Pancreas (tissue), 10 donors: ENCODE measurements at places on chromosomes 5 and 9. TPM values are rescaled to one million over a fixed set of nuclear protein-coding genes. Genes with fewer than 3 reads are reported as not detected.

DRD1 gene
- 0.04 TPM for polyA plus RNA-seq

- H3K36me3 ChIP-seq: no peaks in the 10 kb centered on the region
- no peak for DNase-seq
- H3K27ac ChIP-seq: no peak overlapping the region
- H3K4me3 ChIP-seq: no peak overlapping the region
Measured at GRCh38 chr5:66529704-66530103, 66.5 kb upstream of the MAST4 start.

DNA sequence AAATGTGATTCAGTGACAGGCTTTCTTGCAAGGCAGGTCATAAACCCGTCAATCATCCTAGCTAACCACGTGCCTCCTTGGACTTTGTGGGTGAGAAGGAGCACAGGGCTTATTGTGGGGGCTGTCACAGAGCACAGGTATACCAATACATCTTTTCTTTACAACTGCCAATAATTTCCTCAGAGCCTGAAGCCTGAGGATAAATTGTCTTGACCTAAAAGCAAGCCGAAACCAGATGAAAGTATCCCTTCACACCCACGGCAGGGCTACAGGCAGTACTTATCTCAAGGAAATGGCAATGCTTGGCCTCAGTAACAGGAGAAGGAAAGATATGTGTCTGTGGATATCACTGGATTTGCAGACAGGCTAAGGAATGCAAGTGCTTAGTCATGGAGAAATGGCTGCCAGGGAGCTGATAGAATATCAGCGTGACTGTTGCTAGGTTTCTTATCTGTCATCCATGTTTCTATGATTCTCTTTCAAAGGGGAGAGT lies 90.3 kb upstream of the ZNF366 start:
- peaks cover 11% of the 10 kb centered on the region for H3K4me1 ChIP-seq
- no peak overlapping the region for H3K4me3 ChIP-seq
- no peak for DNase-seq
- H3K27me3 ChIP-seq: no peaks in the 10 kb centered on the region
- H3K36me3 ChIP-seq: no peaks in the 10 kb centered on the region

MCCC2 gene
- 19.9 TPM for polyA plus RNA-seq

- peaks cover 7% of the 10 kb centered on the region for H3K4me1 ChIP-seq
- H3K27ac ChIP-seq: no peak overlapping the region
Measured at GRCh38 chr5:52791366-52791765, 3.6 kb downstream of the ITGA1 start.

- DNase-seq: no peak
- H3K27me3 ChIP-seq: no peaks in the 10 kb centered on the region
- H3K27ac ChIP-seq: no peak overlapping the region
- H3K4me3 ChIP-seq: no peak overlapping the region
- no peaks in the 10 kb centered on the region for H3K36me3 ChIP-seq
- no peaks in the 10 kb centered on the region for H3K4me1 ChIP-seq
Measured at GRCh38 chr9:75170898-75171360, 82.6 kb downstream of the OSTF1 start.

DNA sequence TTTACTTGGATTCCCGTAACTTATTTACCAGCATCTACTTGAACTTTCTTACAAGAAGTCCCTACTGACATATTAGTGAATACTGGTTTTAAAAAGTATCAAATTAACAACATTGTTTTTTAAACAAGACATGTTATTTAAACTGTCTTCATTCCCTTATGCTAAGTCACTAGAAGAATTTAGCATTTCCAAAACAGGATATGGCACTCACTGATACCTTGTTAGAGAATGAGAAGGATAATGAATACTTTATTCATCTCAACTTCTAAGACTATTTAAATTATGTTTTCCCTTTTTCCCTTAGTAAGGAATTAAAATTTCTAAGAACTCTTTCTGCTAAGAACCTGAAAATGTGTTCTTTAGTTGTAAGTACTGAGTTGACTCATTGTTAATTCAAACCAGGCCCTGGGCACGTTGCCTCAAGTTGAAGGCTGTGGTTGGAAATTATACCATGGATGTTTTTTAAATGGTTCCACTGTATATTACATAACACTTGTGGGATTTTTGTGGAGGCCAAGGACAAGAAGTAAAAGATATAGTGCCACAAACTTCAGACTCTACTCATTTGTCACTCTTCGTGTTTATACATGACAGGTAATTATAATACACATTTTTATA lies 219.0 kb upstream of the EDIL3 start:
- no peak overlapping the region for H3K4me3 ChIP-seq
- H3K27ac ChIP-seq: no peak overlapping the region
- DNase-seq: no peak
- H3K27me3 ChIP-seq: no peaks in the 10 kb centered on the region

C9orf50 gene
- not detected for polyA plus RNA-seq

GRCh38 chr9:34500623-34501267 lies 22.0 kb downstream of the ENHO start:
- no peak overlapping the region for H3K27ac ChIP-seq
- H3K27me3 ChIP-seq: no peaks in the 10 kb centered on the region
- H3K4me1 ChIP-seq: no peaks in the 10 kb centered on the region

YTHDC2 gene
- polyA plus RNA-seq: 5.7 TPM

- no peaks in the 10 kb centered on the region for H3K36me3 ChIP-seq
- no peak for DNase-seq
- no peak overlapping the region for H3K4me3 ChIP-seq
- H3K27ac ChIP-seq: no peak overlapping the region
- H3K4me1 ChIP-seq: no peaks in the 10 kb centered on the region
Measured at GRCh38 chr5:123659011-123659410, 147.0 kb downstream of the CSNK1G3 start.

- H3K4me3 ChIP-seq: no peak overlapping the region
- no peak for DNase-seq
- no peaks in the 10 kb centered on the region for H3K4me1 ChIP-seq
- H3K27ac ChIP-seq: no peak overlapping the region
- no peaks in the 10 kb centered on the region for H3K27me3 ChIP-seq
Measured at GRCh38 chr9:93154293-93154903, 20.3 kb upstream of the NINJ1 start.

GRCh38 chr5:62623271-62623670 lies 44.7 kb downstream of the LRRC70 start:
- no peak for DNase-seq
- no peak overlapping the region for H3K4me3 ChIP-seq
- H3K4me1 ChIP-seq: no peaks in the 10 kb centered on the region
- H3K36me3 ChIP-seq: peaks cover 5% of the 10 kb centered on the region

DNA sequence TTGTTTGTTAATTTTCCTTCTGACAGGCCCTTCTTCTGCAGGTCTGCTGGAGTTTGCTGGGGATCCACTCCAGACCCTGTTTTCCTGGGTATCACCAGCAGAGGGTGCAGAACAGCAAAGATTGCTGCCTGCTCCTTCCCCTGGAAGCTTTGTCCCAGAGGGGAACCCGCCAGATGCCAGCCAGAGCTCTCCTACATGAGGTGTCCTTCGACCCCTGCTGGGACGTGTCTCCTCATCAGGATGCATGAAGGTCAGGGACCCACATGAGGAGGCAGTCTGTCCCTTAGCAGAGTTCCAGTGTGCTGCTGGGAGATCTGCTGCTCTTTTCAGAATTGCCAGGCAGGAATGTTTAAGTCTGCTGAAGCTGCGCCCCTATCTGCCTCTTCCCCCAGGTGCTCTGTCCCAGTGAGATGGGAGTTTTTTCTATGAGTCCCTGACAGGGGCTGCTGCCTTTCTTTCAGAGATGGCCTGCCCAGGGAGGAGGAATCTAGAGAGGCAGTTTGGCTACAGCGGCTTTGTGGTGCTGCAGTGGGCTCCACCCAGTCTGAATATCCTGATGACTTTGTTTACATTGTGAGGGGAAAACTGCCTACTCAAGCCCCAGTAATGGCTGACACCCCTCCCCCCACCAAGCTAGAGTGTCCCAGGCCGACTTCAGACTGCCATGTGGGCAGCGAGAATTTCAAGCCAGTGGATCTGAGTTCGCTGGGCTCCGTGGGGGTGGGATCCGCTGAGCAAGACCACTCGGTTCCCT lies 772.0 kb upstream of the FAM174A start:
- no peaks in the 10 kb centered on the region for H3K4me1 ChIP-seq
- DNase-seq: no peak
- H3K27me3 ChIP-seq: no peaks in the 10 kb centered on the region
- no peak overlapping the region for H3K4me3 ChIP-seq

- no peaks in the 10 kb centered on the region for H3K4me1 ChIP-seq
- H3K27me3 ChIP-seq: no peaks in the 10 kb centered on the region
- H3K36me3 ChIP-seq: no peaks in the 10 kb centered on the region
- H3K4me3 ChIP-seq: no peak overlapping the region
- no peak overlapping the region for H3K27ac ChIP-seq
Measured at GRCh38 chr5:93454896-93455295, 126.1 kb downstream of the NR2F1-AS1 start.

DNA sequence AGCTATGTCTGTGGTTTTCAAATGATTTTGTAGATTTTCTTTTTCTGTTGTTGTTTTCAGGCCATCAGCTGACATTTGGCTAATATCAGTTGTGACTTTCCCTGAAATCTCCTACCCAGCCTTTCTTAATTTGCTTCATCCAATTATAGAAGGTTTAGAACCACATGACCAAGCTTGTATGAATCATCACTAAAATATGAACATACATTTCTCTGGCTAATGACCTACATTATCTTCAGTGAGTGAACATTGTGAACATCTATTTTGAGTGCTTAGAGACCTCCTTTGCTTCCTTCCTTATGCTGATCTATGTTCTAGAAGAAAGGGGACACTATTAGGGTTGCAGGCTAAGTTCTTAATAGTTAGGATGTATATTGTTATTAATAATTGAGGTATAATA lies 532.5 kb downstream of the RAB3C start:
- H3K4me3 ChIP-seq: no peak overlapping the region
- peaks cover 3% of the 10 kb centered on the region for H3K4me1 ChIP-seq
- H3K27me3 ChIP-seq: no peaks in the 10 kb centered on the region
- H3K36me3 ChIP-seq: no peaks in the 10 kb centered on the region

DNA sequence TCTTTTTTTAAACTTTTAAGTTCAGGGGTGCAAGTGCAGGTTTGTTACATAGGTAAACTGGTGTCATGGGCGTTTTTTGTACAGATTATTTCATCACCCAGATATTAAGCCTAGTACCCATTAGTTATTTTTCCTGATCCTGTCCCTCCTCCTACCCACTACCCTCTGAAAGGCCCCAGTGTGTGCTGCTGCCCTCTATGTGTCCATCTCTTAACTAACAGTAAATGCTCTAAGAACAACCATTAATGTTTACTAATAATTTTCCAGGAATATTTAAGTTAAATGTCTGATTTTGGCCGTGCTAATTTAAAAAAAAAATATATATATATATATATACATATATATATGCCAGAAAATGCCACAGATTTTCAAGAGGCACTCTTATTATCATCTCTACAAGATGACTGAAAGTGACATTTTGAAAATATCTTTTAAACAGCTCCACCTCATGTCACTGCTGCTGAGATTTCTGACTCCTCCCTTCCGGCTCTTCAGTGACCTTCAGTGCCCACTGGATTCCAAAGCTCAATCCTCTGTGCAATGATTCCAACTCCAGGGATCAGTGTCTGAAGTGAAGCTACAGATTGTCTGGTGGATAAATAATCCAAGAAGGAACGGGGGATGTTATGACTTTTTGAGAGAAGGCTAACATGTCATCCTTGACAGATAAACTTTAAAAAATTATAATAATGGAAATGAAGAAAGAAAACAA lies 46.7 kb upstream of the HNRNPA0 start:
- H3K27ac ChIP-seq: no peak overlapping the region
- no peak for DNase-seq
- H3K27me3 ChIP-seq: no peaks in the 10 kb centered on the region
- peaks cover 5% of the 10 kb centered on the region for H3K4me1 ChIP-seq
- H3K36me3 ChIP-seq: no peaks in the 10 kb centered on the region
- H3K4me3 ChIP-seq: no peak overlapping the region

DNA sequence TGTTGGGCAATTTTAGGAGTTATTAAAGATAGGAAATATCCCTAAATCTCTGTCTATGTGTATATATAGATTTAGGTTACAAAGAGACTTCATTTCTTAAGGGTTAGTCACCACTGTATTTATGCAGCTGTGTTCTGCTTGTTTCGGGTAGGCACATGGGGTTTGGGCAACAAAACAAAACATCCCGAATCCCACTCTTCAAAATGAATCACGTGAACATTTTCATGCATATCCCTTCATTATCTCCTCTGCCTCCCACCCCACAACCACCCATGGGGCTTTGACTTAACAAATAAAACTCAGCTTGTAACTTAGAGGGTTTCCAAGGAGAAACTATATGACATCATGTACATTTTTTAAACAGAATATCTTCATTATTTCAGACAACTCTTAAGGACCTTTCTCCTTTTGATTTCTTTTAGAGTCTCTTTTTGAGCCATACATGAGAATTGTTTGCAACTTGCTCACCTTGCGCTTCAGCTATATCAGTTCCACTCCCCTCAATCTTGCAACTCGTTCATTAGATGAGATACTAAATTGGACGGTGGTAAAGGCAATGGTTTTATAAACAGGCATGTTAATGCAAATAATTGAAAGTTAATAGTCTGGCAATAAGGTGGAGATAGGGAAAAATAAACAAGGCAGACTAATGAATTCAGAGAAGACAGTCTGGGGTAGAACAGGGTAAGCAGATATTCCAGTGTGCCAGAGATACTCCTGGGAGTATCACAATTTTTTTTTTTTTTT lies 136.7 kb downstream of the CD180 start:
- H3K36me3 ChIP-seq: no peaks in the 10 kb centered on the region
- DNase-seq: no peak
- H3K27me3 ChIP-seq: no peaks in the 10 kb centered on the region
- no peak overlapping the region for H3K27ac ChIP-seq
- H3K4me3 ChIP-seq: no peak overlapping the region

- no peak for DNase-seq
- peaks cover 20% of the 10 kb centered on the region for H3K4me1 ChIP-seq
- peak overlapping the region; percentile 93 for H3K4me3 ChIP-seq
- no peaks in the 10 kb centered on the region for H3K36me3 ChIP-seq
- peak overlapping the region; percentile 88 for H3K27ac ChIP-seq
- no peaks in the 10 kb centered on the region for H3K27me3 ChIP-seq
Measured at GRCh38 chr9:19231126-19231903, 822 bp downstream of the DENND4C start.

DNA sequence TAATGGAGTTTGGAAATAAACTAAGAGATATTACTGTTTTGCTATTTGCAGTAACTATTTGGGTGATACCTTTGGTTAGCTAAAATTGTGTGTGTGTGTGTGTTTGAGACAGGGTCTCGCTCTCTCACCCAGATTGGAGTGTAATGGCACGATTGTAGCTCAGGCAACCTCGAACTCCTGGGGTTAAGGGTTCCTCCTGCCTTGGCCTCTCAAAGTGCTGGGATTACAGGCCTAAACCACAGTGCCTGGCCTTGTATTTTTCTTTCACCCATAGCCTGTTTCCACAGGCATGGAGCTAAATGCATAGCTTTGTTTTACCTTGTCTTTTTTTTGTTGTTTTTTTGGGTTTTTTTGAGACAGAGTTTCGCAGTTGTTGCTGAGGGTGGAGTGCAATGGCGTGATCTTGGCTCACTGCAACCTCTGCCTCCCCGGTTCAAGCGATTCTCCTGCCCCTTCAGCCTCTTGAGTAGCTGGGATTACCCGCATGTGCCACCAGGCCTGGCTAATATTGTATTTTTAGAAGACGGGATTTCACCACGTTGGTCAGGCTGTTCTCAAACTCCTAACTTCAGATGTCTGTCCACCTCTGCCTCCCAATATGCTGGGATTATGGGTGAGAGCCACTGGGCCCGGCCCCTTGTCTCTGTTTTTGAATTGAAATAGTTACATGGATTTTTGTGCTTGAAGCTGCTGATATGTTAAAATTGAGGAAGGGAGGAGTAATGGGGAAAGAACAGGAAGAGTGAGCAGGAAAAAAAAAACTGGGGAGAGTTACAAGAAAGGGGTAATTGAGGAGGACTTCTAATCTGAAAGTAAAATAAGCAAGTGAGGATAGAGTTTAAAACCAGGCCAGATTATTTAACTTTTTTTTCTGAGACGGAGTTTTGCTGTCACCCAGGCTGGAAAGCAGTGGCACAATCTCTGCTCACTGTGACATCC lies 5.7 kb downstream of the GPBP1 start:
- peak overlapping the region; percentile 95 for H3K4me3 ChIP-seq
- H3K27me3 ChIP-seq: no peaks in the 10 kb centered on the region
- no peak overlapping the region for H3K27ac ChIP-seq
- DNase-seq: no peak
- no peaks in the 10 kb centered on the region for H3K36me3 ChIP-seq
